HT-29 (cell line): ENCODE measurements at places on chromosomes 3 and 15.
A peak's percentile ranks its signal among the peaks of the same experiment; 100 is the strongest.

- no peak for DNase-seq
These were observed 374.1 kb downstream of the EFHB start for GRCh38 chr3:19559724-19560442.

- no peak for DNase-seq
These were observed 6.7 kb downstream of the CCDC9B start for GRCh38 chr15:40333922-40334492.

DNA sequence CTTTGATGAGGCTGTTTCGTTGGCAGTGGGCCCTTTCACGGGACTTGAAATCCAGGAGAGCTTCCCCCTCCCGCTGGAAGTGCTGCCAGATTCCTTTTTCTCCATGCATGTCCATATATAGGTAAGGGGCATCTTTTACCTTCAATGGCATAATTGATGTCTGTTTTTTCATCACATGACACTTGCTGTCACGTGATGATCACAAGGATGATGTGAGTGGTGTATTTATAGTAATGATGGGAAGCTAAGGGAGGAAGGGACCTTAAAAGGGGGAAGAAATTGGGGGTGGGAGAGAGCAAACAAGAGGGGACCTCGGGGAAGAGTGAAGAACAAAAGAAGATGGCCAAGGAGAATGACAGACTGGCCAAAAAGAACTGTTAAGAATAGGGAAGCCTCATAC, 11.3 kb upstream of the SUSD5 start:
- DNase-seq: no peak

DNA sequence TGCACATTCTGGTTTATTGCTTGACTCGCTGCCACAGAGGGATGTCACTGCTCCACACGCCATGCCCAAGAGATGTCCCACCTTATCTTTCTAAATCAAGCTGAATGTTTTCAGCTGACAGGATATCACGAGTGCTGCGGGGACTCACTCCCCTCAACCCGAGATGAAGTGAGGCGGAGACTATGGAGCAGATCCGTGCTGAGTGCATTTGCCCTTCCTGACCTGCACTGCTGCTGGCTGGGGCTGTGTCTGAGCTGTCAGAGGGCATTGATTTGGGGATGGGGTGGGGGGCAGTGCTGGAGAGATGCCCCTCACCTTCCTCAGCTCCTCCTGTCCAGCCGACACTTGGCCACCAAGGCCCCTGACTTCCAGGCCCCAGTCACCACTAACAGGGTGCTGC, 40.5 kb upstream of the CSPG4 start:
- no peak for DNase-seq

- no peak for DNase-seq
These were observed 10.9 kb downstream of the TRIP4 start for GRCh38 chr15:64398575-64398974.

DNA sequence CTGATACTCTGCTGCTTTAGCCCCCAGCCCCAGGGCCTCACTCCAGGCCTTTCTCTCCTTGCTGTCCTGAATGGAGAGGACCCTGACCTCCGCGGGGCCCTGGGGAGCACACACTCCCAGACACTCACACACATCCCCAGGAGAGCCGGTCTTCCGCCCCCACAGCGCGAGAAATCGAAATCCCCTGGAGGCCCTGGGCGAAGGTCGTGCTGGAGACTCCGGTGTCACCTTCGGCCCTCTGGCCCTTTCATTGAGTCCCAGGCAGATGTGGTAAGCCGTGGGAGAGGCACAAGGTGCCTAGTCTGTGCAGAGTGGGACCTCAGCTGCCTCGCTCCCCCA, 848 bp upstream of the GOLGA8B start:
- peak; percentile 9 for DNase-seq

DNA sequence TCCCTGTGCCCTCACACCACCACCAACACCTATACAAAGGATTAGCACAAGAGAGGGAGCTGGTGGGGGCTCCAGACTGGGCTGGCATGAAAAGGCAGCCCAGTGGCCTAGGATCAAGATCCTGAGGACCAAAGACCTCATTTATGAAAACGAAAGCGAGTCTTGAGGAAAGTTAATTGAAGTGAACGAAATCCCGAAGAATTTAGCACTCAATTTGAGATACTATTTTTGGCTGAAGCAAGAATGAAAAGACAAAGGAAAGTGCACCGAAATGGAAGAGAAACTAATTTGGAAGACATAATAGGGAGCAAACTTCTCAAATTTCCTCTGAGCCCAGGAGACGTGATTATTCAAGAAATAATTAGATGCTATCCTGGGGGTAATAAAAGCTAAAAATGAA, 68.7 kb upstream of the SLC6A11 start:
- no peak for DNase-seq

DNA sequence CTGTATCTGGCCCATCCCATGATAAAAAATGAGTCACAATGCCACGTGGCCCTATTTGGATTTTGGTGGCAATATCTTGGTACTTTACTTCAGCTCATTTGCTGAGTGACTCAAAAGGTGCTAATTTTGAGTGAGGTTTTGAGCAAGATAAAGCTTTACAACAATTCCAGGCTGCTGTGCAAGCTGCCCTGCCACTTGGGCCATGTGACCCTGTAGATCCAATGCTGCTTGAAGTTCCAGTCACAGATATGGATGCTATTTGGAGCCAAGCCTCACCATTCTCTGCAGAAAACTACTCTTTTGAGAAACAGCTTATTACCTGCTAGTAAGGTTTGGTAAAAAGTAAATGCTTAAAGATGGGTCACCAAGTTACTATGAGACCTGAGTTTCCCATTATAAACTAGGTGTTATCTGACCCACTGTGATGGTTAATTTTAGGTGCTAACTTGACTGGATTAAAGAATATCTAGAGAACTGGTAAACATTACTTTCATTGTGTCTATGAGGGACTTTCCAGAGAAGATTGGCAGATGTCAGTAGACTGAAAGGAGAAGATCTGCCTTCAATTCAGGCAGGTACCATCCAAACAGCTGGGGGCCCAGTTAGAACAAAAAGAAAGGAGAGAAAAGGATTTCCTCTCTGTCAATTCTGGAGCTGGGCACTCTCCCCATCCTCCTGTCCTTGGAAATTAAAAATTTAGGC, 1083.9 kb downstream of the DIPK2A start:
- DNase-seq: no peak

DNA sequence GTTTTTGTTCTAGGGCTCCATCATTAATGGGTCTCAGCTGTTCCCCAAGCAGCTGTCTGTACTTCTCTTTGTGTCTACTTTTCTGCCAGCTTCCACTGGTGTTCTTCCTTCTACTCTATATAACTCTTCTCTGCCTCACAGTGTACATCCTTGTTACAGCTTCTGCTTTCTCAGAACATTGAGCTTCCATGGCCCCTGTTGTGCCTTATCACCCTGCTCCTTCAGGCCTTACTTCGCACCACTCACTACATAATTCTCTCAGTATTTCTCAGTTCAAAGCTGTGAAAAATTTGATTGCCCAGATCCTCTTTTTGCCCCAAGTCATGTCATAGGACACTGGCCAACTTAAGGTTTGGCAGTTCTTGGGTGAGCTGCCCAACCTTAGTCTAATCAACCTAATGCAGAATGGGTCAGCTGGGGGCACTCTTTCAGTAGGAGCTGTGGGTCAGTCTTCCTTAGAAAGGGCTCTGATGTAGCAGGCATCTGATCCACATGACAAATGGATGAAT, 28.9 kb downstream of the CSTA start:
- no peak for DNase-seq

GRCh38 chr3:152291649-152292066, 22.9 kb downstream of the MBNL1 start:
- DNase-seq: no peak

DNA sequence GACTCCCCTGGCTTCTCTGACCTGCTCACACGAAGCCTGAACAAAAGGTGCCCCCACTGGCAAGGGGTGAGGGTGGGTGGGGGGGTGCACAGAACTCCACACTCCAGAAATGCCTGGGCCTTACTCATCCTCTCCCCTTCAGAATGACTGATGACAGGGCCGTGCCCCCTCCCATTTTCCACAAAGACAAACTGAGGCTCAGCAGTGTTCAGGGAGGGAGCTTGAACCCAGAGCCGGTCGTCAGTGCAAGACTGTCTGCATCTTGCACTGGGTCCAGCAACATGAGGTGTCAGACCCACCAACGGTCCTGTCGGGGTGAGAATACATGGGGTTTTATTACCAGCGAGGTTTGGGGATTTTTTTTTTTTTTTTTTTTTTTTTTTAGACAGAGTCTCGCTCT, 15.3 kb downstream of the IGDCC3 start:
- DNase-seq: no peak

GRCh38 chr15:29045717-29046116, 159.9 kb downstream of the APBA2 start:
- no peak for DNase-seq

GRCh38 chr3:39361252-39361927, 21.8 kb upstream of the SLC25A38 start:
- no peak for DNase-seq

DNA sequence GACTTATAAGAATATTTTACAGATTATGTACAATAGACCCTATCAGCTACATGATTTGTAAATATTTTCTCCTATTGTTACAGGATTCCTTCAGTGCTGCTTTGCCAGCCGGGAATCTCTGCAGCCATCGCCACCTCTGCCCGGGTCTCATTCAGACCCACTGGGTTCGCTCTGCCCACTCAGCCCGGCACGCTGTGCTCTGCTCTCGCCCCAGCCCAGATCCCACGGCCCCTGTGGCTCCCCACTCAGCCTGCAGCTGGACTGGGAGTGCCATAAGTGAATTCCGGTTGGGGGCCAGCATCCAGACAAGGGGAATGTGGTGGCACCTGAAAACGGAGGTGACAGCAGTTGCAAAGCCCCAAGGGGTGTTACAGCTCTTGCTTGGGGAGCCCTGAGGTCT, 71.8 kb downstream of the NPAP1 start:
- DNase-seq: no peak

GRCh38 chr3:43005981-43006380, 26.9 kb downstream of the GASK1A start:
- DNase-seq: no peak

DNA sequence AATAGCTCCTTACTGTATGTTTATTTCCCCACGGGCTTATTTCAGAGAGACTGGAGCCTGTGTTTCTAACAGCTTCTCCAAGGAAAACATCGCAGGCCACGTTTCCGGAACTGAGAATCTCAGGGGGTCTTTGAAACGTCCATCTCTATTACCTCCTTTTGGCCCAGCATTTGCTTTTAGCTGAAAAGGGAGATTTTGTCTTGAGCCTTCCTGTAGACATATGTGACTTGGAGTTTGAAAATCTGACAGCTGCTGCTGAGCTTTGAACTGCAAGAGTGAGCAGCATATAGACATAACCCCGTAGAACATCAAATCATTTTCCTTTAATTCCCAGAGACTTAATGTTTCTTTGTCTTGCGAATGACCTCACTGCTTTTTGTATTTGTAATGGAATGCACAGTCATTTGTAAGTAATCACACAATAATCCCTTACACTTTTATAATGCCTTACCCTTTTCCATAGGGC, 54.6 kb downstream of the LPP start:
- DNase-seq: no peak

- DNase-seq: no peak
These were observed 288.5 kb upstream of the UMPS start for GRCh38 chr3:124441766-124442165.

- DNase-seq: no peak
These were observed 11.1 kb upstream of the MCF2L2 start for GRCh38 chr3:183439515-183439914.

DNA sequence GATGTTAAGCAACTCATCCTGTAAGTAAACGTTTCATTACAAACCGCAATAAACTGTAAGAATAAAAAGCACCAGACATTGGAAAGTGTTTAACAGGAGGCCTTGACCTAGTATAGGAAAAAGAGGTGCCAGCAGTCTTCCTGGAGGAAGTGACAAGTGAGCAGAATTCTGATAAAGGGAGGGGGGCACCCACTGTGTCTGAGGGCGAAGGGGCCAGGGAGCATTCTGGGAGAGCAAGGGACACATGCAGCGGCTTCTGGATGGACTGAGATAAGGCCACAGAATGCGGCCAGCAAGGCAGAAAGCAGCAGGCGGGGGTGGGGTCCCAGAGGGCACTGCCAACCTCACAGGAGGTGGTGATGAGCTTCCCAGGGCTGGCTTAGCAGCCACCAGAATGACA, 80.2 kb downstream of the MTHFS start:
- DNase-seq: no peak

DNA sequence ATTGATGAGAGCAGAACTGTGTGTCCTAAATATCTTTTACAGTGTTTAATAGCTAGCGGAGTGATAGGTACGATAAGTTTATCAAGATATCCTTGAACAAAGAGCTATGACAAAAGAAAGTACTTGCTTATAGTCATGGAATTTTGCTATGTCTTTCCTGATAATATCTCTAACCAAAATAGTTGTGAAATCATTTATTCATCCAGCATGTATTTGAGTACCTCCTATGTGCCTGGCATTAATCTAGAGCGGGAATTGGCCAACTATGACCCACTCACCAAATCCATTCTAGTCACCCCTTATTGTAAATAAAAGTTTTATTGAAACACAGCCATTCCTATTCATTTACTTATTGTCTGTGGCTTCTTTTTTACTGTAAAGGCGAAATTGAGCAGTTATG, 46.6 kb downstream of the ZFAND6 start:
- no peak for DNase-seq

- DNase-seq: no peak
These were observed 58.3 kb upstream of the XCR1 start for GRCh38 chr3:46085421-46086082.

DNA sequence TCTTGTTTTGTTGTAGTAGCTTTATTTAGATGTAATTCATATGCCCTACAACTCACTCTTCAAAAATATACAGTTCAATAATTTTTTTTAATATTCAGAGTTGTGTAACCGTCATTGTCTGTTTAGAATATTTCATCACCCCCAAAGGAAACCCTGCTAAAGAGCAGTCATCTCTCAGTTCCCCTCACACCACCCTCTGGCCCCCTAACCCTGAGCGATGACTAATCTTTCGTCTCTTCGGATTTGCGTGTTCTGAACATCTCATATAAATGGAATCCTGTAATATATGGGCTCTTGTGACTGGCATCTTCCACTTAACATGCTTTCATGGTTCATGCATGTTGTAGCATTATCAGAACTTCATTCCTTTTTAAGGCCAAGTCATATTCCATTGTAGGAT, 183.8 kb downstream of the ATG7 start:
- no peak for DNase-seq

GRCh38 chr3:107861422-107861821, 229.4 kb downstream of the CD47 start:
- no peak for DNase-seq

DNA sequence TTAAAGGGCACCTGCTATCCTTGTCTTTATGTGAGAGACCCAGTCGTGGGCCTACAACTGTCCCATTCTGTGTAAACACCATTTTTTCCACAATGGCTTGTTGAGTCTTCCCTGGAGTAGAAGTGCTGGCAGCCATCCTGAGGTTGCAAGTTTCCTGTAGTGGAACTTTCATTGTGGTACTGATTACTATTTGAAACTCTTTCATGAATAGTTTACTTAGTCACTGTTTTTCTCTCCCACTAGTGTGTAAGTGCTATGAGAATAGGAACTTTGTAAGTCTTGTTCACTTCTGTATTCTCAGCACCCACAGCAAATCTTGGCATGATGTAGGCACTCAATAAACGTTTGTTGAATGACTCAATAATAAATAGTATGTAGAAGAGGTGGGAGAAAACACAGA, 48.6 kb downstream of the RARB start:
- no peak for DNase-seq

GRCh38 chr15:40825661-40826422, 2.7 kb downstream of the PPP1R14D start:
- peak; percentile 89 for DNase-seq
